CD4-positive, alpha-beta T cell treated with Interleukin-17A for 1 hour (primary cell): ENCODE measurements at places on chromosomes 1 and 21.

- no peak for DNase-seq
Observed at GRCh38 chr1:213414346-213414745, 363.3 kb downstream of the RPS6KC1 start.

- no peak for DNase-seq
Observed at GRCh38 chr1:108615544-108615943, 45.3 kb downstream of the HENMT1 start.

DNA sequence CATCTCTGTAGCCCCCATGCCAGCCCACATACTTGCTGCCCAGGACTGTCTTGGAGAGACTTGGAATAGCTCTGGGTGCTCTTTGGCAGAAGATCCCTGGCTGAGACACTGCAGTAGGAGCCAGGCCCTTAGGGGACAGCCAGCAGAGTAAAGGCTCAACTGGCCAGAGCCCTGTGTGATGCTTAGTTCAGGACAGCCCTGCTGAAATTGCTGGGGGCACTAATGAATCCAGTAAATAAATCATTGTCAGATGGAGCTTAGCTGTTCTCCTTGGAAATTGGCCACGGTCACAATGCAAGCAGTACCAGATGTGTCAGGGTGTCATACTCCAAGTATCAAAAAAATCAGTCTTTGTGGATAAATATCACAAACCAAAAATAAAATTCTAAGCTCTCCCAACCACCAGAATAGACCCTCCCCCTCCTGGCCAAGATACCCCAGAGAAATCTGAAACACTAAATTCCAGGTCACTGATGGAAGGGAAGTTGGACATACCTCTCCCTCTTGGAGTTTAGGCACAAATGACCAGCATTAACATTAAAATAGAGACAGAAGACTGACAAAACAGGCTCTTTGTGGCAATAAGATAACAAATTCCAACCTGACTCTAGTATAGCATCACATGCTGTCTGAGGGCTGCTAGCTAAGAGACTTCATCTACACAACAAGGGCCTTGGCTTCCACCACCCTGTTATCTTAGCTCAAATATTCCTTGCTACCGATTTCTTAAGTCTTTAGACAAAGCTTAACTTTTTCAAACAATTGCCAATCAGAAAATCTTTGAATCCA, 83.2 kb upstream of the DNAH14 start:
- no peak for DNase-seq

GRCh38 chr1:115217150-115218033, 120.7 kb downstream of the NGF start:
- no peak for DNase-seq

DNA sequence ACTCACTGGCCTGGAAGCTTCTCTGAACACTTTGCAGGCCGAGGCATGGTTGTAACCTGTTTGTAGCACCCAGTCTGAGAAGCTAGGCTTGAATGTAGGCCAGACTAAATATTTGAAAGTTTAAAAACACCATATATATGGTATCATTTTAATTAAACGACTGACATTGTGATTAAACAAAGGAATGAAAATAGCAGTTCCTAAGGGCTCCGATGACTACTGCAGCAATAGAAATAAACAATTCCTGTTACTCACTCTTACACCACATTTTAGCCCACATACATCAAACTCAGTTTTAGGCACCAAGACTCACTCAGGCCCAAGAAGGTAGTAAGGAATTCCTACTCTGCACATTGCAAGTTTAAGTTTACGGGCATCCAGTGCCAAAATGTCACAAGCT, 281.2 kb downstream of the AKT3 start:
- DNase-seq, result no peak

GRCh38 chr1:216464489-216464888, 41.2 kb upstream of the USH2A start:
- DNase-seq, result no peak

- DNase-seq, result no peak
Observed at GRCh38 chr1:90317628-90318027, 322.7 kb downstream of the ZNF326 start.

GRCh38 chr1:116003823-116004222, 27.5 kb downstream of the SLC22A15 start:
- no peak for DNase-seq

- DNase-seq, result no peak
Observed at GRCh38 chr1:81424816-81425215, 375.9 kb upstream of the ADGRL2 start.

- no peak for DNase-seq
Observed at GRCh38 chr1:168135921-168136708, 615 bp downstream of the GPR161 start.

- no peak for DNase-seq
Observed at GRCh38 chr1:40092241-40092640, 4.8 kb downstream of the PPT1 start.

DNA sequence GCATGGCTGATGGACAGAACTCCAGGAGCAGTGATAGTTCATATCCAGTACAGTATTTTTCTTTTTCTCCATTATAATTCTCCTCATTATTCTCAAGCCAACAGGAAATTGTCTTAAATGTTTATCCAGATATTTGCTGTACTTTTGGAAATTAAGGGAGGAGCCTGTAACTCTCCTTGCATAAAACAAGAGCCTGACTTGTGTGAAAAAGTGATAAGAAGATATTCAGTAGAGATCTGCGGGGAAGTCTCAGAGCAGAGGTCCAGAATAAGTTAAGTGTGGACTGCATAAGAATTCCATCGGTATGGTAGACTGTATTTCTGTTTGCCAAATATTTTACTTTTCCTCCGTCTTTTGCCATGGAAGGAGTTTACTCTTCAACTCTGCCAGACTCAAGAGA, 70.2 kb downstream of the BACH1 start:
- no peak for DNase-seq

- DNase-seq, result no peak
Observed at GRCh38 chr21:46621457-46622182, 13.9 kb upstream of the PRMT2 start.

DNA sequence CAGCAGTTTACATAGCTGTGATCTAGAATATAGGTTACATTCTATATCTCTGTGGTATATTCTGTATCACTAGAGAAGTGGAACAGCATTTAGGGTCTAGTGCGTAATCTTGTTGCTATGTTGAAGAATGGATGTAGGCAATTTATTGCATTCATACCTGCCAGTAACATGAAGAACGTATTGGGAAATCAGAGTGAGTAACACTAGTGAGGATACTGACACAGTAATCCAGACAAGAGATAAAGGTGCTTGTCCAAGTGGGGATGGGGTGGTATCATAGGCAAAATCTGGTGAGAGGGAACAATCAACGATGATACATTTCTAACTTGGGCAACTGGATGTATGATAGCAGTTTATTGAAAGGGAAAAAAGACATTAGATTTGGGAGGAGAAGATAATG, 9.8 kb downstream of the PPP2R5A start:
- DNase-seq, result no peak

DNA sequence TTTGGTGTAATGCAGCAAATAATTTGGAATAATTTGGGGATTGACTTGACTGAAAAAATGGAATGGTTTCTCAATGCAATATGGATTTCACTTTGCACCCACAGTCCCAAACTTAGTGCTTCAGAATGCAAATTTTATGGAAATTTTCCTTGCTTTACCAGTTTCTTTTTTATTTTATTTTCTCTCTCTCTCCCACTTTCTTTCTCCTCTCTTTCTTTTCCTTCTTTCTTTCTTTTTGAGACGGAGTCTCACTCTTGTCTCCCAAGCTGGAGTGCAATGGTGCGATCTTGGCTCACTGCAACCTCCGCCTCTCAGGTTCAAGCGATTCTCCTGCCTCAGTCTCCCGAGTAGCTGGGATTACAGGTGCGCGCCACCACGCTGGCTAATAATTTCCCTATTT, 110.3 kb downstream of the KCNN3 start:
- no peak for DNase-seq

- peak; percentile 23 for DNase-seq
Observed at GRCh38 chr21:15508554-15508953, 221.2 kb upstream of the USP25 start.

GRCh38 chr1:150876119-150876454, 312 bp downstream of the ARNT start:
- no peak for DNase-seq

DNA sequence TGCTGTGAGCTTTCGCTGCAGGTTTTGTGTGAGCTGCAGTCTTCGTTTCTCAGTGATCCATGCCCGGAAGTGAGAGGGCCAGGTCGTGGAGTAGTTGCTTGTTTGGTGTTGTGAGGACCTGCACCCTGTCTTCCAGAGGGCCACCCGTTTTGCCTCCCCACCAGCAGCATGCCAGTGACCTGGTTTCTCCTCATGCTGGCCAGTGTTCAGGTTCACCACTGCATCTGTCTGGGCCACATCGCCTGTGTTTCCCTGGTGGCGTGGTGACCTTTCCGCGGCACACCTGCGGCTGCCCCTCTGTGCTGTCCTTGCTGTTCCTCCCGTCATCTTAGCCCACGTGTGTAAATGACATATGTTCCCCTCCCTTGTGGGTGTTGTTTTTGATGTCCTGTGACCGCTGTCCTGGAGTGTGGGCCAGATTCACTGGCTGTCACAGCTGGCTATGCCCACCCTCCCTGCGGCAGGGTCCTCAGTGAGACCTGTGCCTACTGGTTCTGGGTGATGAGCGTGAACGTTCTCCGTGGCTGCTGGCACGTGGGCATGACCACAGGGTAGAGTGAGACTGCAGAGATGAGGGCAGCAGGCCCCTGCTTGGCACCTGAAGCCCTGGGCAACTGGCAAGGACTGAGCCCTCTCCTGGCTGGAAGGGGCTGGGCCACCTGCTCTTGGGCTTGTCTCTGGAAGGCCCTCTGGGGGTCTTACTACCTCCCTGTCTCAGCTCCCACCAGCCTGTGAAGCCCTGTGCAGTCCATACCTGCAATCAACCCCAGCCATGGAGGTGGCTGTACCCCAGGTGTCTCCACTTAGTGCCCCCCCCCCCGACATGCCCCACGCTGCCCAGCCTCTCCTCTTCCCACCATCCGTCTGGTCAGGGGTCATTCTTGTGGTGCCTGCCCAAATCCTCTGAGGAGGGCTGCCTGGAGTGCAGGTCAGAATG, 7.3 kb downstream of the IBA57 start:
- DNase-seq, result no peak

DNA sequence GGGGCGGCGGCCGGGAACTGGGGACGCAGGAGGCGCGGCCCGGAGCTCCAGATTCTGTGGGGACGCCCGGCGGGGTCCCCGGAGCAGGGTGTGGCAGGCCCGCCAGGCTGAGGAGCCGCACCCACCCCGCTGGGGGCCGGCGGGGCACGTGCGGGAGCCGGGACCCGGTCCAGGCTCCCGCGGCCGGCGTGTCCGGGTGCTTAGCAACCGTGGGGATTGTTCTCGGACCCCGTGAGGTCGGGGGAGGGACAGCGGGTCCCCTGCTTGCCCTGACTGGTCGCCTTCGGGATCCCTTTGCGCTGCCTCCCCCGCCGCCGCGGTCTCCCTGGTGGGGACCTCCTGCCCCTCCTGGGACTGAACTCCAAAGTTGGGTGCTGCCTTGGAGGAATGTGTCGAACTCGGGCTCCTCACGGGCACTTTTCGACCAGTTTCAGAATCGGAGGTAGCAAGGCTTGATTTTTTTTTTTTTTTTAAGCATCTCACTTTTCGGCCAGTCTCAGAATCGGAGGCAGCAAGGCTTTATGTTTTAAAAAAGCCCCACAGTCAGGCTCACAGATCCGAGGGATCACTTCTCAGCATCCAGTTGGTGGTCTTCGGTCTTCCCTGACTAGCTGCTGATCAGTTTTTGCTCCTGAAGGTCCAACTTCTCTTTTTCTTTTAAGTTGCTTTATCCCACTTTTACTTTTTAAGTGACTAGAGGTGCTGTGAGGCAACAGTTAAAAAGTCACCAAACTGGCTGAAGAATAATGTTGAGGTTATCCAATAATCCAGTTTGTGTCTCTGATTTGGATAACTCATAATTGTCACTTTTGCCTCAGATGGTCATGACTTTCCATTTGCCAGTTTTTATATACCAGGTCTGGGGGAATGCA, 648 bp downstream of the FAM76A start:
- peak; percentile 45 for DNase-seq

- no peak for DNase-seq
Observed at GRCh38 chr1:160542303-160542945, 19.4 kb upstream of the SLAMF6 start.

DNA sequence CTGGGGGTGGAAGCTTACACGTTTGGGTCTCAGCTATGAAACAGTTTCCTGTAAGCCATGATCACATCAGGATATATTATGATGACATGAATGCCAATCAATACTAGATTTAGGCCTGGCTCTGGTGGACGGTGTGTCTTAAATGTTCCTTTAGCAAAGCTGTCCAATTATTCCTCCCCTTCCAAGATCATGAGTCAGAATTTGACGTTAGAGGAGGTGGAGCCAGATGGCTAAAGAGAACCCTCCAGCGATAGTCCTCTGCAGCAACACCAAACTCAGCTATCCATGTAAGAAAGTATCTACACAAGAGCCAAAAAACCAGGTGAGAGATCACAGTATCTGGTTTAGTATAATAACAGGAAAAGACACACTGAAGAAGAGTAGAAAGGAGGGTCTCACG, 47.8 kb downstream of the PACC1 start:
- no peak for DNase-seq
